ENCODE measurements at places on chromosomes 11 and 22. TPM values are rescaled to one million over a fixed set of nuclear protein-coding genes. Genes with fewer than 3 reads are reported as not detected.

YPEL1 gene
- 0.88 TPM for total RNA-seq

DNA sequence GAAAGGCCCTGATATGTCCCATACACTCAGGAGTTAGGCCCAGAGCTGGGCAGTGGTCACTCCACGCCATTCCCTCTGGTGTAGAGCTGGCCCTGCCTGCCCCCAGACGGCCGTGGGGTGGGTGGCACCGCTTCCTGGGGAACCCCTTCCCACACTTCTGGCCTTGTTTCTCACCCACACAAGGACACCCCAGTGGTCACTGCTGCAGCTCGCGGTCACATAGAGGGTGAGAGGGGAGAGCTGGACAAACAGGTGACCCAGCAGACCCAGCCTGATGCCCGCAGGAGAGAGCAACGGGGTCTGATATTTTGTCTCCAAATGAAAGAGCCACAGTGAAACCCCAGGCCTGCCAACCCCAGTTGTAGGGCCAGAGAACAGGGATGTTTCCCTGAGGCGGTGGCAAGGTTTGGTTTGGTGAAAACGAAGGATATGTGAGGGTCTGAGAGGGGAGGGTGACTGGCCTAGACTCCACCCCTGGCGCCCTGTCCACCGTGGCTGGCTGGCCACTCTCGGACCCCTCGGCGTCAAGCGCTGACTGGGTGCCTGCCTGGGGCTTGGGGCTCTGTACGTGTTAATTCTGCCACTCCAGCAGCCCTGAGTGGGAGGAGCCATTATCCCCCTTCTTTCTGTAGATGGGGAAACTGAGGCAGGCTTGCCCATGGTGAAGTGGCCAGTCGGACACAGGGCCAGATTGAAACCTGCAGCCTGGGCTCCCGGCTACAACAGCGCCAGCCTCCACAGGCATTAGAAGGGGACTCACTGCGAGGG lies 71.0 kb upstream of the PPARA start:
- no peak for DNase-seq

DNA sequence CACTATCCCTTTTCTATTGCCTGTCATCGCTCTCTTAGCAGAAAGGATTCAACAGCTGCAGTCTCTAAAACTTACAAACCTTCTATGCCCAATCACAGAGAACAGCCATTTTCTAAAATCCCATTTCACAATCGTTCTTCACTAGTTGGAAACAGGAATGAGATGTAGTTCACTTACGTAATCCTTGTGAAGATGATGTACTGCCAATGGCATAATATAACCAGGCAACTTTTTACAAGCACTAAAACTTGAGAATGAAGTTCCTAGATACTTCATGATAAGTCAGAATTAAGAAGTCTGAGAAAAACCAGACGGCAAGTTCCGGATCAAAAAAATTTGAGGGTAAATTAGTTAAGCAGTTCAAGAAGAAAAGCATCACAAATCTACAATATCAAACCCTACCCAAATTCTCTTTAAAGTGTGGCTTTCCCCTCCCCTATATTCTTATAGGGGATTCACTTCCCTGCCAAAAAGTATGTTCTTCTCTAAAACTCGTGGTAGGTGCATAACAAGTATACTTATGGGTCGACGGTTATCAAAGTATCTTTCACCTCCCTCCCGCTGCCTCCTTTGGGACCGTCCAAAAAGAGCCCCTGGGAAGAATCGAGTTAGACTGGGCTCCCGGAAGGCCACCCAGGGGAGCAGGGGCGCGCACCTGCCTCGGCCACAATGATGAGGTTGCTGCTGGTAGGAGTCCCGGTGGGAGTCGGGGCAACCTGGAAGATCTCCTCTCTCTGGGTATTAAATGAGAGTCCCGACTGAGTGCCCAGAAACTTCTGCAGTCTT lies 666 bp downstream of the MSANTD4 start:
- DNase-seq: no peak

DNA sequence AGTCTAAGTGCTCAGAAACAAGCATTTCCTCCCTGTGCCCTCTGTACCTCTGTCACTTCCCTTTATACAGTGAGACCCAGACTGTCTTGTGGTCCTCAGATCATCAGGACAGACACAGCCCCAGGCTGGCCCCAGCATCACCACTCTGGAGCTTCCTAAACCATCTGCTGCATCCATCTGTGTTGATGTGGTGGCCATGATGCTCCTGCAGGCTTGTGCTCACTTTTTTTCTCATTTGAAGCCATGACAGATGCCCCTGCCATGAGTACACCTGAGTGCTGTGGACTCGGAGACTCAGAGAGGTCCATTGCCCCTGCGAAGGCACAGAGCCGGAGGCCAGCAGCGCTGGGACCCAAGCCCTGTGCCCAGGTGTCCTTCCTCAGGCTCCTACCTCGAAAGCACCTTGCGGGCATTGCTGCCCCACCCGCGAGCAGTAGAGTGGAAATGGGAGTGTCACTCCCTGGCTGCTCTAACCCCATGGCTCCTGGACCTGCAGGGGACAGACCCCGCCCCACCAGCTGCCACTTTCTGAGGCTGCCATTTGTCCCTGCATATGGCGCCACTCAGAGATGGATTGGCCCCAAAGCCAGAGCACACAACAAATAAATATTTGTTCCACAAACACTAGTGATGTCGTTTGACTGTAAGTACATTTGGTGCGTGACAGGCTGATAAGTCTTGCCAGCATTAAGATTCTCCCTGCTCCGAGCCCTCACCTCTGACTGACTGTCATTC lies 593.5 kb downstream of the TBC1D22A start:
- DNase-seq: no peak

DNA sequence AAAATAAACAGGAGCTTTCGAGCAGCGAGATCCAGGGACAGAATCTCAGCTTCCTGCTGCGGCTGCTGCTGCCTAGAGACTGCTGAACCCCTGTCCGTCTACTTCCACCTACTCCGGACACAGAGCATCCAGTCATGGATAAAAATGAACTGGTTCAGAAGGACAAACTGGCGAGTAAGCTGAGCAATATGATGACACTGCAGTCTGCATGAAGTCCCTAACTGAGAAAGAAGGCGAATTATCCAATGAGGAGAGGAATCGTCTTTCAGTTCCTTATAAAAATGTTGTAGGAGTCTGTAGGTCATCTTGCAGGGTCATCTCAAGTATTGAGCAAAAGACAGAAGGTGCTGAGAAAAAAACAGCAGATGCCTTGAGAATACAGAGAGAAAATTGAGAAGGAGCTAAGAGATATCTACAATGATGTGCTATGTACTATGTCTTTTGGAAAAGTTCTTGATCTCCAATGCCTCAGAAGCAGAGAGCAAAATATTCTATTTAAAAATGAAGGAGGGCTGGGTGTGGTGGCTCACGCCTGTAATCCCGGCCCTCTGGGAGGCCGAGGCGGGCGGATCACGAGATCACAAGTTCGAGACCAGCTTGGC lies 11.1 kb upstream of the MS4A2 start:
- no peak for DNase-seq

DNA sequence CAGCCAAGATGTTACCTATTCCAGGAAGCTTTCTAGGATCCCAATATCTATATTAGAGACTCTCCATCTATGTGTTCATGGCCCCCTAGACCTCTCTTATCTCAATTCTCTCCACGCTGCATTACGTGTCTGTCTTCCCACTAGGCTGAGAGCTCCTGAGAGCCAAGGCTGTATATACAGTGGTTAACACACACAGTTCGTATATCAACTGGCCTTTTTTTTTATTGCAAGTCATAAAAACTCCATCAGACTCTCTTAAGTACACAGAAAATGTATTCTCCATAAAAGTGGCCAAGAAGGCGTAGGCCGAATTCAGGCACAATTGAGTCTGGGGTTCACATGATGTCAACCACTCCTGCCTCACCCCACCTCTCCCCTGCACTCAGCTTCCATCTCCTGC lies 115.9 kb downstream of the TRIM29 start:
- no peak for DNase-seq

MS4A12 gene
- not detected for total RNA-seq

FGF4 gene
- not detected for total RNA-seq

DNA sequence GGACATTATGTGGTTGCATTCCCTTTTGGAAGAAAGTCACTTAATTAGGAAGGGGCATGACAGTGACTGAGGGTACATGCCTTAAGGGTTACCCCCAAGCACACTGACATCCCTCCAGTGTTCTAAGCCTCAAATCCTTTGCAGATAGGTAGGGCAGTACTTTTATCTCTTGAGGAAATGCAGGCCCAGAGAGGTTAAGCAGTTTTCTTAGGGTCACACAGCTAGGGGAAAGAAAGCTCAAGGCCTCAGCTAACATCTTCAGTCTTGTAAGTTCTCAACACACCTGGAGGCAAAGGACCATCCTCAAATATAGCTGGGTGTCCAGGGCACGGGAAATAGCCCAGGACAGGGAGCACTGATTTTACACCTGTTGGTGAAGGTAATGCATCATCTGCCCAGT lies 31.6 kb downstream of the KIAA1671 start:
- no peak for DNase-seq

DNA sequence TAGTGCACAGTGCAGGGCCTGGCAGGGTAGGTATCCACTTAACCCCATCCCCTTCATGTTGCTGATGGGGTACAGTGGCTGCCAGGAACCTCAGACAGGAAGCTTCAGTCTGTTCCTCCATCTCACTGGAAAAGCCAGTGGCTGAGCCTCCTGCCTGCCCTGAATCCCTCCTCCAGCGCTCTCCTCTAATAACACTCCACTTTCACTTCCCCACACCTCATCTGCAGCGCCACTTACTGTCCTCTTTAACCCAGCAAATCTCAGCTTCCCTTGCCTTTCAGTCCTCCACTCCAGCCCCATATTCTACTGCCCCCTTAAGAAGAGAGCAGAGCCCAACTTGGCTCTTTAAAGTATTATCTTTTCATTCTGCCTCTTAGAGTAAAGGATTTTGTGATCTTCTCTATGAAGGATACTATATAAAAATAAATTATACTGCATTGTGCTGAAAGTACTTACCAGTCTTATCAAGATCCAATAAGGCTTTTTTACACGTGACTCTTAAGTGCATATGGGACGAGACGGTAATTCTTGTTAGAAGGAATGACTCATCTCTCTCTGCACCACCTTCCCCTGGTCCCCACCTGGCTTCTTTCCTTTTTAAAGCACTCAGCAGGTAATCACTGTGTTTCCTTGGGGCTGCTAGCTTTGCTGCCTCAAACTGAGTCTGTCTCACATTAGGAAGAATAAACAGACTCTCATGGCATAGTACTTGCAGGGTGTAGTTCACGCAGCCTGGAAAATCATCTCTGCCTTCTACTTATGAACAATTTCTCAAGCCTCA lies 238.0 kb upstream of the NARS2 start:
- DNase-seq: no peak

ADAMTS15 gene
- not detected for total RNA-seq

GRCh38 chr11:2480874-2481220 lies 36.0 kb downstream of the KCNQ1 start:
- DNase-seq: peak; percentile 38

FXYD2 gene
- 1.1 TPM for total RNA-seq

YPEL4 gene
- total RNA-seq: 0.54 TPM

DNA sequence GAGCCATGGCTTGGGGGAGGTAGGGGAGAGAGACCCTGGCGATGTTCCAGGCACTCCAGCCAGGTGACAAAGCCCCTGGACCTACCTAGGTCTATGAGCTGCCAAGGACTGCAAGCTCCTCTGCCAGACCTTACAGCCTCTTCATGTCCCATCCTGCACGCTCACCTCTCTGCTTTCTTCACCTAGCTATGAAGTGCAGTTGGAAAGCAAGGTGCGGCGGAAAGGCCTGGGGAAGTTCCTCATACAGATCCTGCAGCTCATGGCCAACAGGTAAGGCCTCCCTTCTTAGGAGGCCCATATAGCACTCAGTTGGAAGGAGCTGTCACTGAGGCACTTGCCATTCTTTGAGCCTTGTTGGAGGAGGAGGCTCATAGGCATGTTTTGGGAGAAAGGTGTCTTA lies 13.8 kb downstream of the NAA40 start:
- no peak for DNase-seq

DNA sequence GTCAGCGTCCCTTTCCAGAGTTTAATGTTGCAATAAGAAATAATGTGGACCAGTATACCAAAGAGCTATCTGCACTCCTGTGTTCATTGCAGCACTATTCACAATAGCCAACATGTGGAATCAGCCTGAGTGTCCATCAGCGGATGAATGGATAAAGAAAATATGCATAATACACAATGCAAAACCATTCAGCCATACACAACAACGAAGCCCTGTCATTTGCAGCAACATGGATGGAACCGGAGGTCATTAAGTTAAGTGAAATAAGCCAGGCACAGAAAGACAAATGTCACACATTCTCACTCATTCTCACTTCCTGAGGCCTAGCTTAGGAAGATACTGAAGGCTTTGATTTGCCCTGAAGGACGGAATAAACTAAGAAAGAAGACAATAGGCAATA lies 22.1 kb downstream of the SLC5A4 start:
- DNase-seq: no peak

- no peak for DNase-seq
Measured at GRCh38 chr11:17752144-17752543, 17.6 kb downstream of the KCNC1 start.

DNA sequence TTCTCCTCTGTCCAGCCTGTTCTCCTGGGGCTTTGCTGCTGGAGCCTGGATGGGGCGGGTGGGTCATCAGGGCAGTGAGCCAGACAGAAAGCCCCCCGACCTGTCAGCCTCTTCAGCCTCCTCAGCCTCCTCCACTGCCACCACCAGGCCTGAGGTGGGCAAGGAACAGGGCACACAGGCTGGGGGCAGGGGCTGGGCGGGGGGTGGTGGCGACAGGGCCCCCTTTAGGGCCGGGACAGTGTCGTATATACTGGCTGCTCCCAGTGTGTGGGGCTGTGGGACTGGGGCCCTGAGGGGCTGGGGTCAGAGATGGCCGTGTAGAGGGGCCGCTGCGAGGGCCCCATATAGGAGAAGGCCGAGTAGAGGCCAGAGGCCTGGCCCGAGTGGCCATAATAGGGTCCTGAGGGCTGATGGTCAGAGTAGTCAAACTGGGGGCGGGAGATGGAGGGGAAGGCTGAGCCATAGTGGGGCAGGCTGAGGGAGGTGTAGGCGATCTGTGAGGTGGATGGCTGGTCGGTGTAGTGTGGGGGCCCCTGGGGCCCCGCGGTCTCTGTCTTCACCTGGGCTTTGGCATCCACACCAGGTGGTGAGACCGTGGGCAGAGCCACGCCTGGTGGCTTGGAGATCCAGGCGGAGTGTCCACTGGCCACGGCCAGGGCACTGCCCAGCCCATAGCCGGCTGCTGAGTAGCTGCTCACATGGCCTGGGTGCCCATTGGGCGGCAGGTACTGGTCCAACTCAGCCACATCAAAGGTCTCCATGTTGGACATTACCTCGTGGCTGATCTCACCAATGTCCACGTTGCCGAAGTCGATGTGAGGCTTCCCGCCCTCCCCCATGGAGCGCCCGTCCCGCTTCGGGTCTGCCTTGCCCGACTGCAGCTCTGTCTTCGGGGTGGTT lies 10.8 kb downstream of the SOX10 start:
- DNase-seq: no peak

HEPHL1 gene
- total RNA-seq: not detected

DNA sequence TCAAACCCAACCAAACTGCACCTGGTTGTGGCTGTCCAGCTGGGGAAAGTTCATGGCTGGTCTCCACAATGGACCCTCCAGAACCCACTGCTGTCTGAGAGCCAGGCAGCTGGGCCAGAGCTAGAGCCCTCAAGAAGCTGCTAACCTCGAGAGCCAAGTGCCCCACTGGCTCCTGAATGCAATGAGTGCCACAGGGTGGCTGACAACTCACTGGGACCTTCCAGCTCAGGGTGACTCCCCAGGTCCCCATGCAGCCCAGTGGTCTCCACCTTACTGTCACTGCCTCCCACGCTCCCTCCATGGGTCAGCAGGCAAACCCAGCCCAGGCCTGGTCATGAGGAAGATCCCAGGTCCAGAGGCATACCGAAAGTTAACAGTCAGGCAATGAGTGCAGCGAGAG lies 8.0 kb upstream of the CHST1 start:
- DNase-seq: no peak

All from activated naive CD4-positive, alpha-beta T cell treated with anti-CD3 and anti-CD28 coated beads for 36 hours (primary cell).